CD4-positive, alpha-beta T cell treated with Interleukin-6 at 100 ng/mL for 8 hours (primary cell): ENCODE measurements at places on chromosomes 2 and 18.

DNA sequence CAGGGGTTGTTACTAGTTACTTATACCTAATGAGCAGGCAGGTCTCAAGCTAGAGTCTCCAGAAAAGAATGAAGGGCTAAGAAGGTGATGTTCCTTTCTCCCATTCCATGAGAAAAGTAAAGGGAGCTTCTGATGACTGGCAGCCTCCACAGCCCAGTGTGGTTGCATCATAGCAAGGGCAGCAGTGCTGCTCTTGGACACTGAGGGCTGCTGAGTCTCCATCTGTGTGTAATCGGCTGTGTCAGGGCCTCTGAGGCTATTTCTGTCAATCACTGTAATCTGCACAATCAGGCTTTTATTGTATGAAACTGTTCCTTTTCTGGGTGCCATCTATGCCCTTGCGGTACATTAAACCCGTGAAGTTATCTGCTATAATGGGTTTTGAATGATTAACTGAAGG lies 164.1 kb upstream of the FBXO11 start:
- DNase-seq, result no peak

GRCh38 chr2:196592911-196593881 lies 46.3 kb upstream of the CCDC150 start:
- DNase-seq, result no peak

GRCh38 chr18:31204166-31204565 lies 41.5 kb upstream of the DSC1 start:
- no peak for DNase-seq

GRCh38 chr18:75473316-75473715 lies 45.8 kb upstream of the SMIM21 start:
- DNase-seq, result no peak
